Activated CD8-positive, alpha-beta memory T cell treated with anti-CD3 and anti-CD28 coated beads for 1 hour (primary cell): ENCODE measurements at places on chromosomes 4 and X.

- DNase-seq, result no peak
Observed at GRCh38 chrX:109519001-109519400, 17.6 kb upstream of the NXT2 start.

DNA sequence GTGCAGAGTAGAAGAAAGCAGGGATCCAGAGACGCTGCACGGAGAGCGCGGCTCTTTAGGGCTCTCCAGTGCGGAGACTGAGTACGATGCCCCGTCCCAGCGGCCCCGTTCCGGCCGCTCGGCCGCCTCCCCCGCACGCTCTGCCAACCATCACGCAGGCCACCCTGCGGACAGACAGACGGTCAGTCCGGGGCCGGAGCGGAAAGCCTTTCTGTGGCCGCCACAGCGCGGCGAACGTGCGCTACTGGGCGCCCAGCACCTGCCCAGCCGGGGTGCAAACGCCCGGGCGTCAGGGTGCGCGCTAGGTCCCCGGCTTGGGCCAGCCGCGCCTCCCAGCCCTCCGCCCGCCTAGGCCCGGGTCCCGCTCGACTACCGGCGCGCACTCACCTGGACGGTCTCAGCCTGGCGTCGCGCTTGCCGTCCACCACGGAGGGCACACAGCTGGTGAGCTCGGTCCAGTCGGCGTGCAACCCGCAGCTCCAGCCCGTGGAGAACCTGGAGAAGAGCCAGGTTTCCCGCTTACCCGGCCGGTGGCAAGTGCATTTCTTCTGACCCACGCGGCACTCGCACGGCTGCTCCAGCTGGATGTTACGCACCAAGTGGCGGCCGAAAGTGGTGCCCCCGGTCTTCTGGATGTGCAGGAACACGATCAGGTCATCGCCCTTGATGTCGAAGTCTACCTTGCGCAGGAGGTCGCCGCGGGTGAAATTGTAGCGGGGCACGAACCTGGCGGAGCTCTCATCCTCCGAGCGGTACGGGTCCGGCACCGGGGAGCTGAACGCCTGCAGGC is 1.8 kb downstream of the HS6ST2 start:
- no peak for DNase-seq

DNA sequence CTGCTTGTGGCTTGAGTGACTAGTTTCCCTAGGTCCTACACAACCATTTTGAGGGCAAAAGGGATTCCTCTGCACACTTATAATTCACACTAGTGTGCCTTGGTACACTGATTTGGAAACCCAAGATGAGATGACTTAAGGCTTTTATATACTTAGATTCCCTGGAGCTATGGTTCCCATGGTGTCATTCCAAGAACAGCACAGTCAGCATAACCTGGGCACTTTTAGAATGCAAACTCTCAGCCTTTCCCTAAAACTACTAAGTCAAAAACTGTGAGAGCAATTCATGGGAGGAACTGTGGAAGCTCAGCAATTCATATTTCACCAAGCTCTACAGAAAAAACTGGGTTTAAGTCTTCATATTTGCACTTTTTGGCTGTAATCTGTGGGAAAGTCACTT is 38.0 kb upstream of the ZC4H2 start:
- DNase-seq, result no peak

GRCh38 chr4:159446266-159446976 is 343.5 kb downstream of the RAPGEF2 start:
- no peak for DNase-seq

DNA sequence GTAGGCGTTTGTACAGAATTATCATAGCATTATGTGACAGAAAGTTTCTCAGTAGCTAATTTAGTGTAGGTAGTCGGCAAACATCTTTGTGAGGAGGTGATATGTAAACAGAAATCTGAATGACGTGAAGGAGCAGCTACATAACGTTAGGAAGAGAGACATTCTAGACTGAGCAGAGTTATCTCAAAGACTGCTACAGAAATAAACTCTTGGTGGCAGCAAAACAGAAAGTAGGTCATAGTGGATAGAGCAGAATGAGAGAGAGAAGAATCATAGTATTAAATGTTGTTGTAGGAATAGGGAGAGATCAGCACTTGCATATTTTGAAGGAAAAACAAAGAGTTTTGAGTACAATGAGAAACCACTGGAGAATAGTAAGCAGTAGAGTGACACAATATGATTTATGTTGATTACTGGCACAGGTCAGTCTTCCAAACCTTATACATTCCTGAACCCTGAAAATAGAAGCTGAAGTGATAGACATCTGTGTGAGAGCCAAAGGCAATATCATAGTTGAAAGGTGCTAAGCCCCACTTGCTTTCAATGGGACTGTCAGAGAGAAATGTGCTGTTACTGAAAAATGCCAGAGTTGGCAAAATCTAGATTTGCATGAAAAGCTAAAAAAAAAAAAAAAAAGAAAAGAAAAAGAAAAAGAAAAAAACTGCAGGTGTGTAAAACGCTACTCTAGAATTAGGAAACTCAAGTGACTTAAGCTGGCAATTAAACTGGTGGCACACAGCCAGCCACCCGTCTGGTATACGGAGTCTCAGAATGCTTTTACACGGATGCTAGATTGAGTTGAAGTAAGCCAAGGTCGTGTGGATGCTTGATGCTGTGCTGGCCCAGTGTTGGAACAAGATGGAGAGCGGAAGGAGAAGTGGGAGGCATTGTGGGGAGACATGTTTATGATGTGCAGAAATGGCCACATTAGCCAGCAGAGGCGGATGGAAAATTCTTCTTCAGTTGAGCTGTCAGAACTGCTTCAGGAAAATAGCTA is 750.2 kb upstream of the HS3ST1 start:
- no peak for DNase-seq

- DNase-seq, result no peak
Observed at GRCh38 chr4:138828926-138829325, 186.7 kb upstream of the NOCT start.

GRCh38 chr4:154609532-154609931 is 2.9 kb downstream of the FGG start:
- no peak for DNase-seq

- DNase-seq, result no peak
Observed at GRCh38 chr4:53744446-53745160, 153.3 kb upstream of the LNX1 start.

DNA sequence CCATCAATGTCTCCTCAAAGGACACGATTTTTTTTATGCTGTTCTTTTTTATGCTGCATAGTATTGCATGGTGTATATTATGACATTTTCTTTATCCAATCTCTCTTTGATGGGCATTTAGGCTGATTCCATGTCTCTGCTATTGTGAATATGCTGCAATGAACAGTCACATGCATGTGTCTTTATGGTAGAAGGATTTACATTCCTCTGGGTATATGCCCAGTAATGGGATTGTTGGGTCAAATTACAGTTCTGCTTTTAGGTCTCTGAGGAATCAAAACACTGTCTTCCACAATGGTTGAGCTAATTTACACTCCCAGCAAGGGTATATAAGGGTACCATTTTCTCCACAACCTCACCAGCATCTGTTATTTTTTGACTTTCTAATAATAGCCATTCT is 113.9 kb downstream of the GRIA3 start:
- DNase-seq, result no peak
